ENCODE measurements at places on chromosomes 5 and 9.

DNA sequence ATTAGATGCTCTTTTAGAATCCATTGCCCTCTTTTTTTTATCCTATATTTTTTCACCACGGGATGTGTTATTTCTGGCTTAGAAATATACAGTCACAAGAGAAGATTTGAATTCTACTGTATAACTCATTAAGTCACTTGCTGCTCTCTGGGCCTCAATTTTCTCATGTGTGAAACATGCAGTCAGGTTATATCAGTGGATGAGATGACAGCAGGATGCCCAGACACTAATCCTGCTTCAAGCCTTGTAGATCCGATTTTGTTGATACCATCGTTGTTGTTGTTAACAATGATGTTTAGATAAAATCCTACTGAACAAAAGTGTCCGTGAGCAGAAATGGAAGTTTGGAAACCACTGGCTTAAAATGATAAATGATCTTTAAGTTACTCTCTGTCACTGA lies 421.9 kb upstream of the DMAC1 start:
- DNase-seq: no peak

GRCh38 chr5:1772634-1773033 lies 27.0 kb downstream of the MRPL36 start:
- no peak for DNase-seq

DNA sequence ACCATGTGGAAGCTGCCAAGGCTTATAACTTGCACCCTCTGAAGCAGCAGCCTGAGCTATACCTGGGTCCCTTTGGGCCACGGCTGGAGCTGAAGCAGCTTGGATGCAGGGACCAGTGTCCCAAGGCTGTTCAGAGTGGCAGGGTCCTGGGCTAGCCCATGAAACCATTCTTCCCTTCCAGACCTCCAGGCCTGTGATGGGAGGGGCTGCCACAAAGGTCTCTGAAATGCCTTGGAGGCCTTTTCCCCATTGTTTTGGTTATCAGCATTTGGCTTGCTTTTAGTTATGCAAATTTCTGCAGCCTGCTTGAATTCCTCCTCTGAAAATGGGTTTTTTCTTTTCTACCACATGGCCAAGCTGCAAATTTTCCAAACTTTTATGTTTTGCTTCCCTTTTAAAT lies 433.7 kb upstream of the ACO1 start:
- no peak for DNase-seq

- DNase-seq: no peak
These were observed 119.3 kb downstream of the CD180 start for GRCh38 chr5:67077296-67077695.

Data from activated naive CD4-positive, alpha-beta T cell treated with Interleukin-2 at 50 U/mL for 16 hours (primary cell).